Posterior vena cava (tissue), 2 donors: ENCODE measurements at places on chromosomes 3 and 15. TPM values are rescaled to one million over a fixed set of nuclear protein-coding genes. Genes with fewer than 3 reads are reported as not detected.

GRCh38 chr15:84855136-84855535 lies 29.3 kb upstream of the SLC28A1 start:
- DNase-seq, result no peak

DNA sequence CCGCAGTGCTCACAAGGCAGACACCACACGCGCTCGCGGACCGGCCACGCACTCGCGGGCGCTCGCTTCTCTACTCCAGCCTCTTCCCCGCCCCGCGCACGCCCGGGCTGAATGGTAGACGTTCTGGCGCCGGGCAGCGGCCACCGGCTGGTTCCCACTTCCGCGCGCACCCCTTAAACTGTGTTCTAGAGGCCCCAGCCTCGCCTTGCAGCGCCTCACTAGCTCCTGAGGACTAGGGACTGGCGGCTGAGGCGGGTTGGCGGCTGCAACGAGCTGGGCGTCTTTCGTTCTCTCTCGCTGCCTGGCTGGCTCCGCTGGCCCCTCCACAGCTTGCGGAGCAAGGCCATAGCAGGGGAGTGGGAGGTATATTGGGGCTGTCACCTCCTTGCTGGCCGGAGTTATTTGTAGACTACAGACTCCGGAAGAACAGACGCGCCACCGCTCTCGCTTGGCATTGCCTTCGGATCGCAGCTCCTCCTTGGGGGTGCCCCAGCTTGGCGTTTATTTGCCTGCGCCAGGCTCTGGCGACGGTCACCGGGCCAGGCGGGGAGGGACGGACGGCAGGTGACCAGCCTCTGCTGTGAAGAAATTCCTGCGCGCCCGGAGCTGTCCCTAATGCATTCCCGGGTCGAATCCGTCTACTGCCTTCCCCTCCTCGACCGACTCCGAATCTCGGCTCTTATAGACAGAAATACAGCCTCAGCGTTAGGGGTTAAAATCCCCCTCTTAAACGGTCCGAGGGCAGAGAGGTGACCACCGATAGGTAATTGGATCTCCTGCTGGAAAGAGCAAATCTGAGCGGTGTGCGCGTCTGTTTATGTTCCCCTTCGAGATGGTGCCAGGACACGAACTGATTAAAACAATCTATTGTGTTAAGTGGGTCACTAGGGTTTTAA lies 1.3 kb downstream of the GREM1 start:
- DNase-seq, result no peak

GRCh38 chr15:62841891-62842559 lies 200.5 kb upstream of the TPM1 start:
- DNase-seq, result no peak

- DNase-seq, result no peak
These were observed 49.0 kb upstream of the SIAH2 start for GRCh38 chr3:150811984-150812383.

DNA sequence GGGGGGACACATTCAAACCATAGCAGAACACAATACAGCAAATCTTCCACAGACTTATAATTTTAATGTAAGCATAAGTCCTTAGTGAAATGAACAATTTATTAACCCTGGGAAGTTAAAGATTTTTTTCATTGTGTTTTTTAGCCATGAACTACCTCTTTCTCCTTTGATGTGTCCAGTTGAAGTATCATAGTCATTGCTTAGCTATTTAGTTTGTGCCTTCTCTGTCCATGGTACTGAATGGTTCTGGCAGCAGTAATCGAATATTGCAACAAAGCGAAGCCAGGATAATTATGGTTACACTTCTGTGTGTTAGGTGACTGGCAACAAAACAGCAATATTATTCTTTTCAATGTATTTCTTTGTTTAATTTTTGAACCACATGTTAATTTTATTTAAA lies 403.0 kb upstream of the ONECUT1 start:
- no peak for DNase-seq

DNA sequence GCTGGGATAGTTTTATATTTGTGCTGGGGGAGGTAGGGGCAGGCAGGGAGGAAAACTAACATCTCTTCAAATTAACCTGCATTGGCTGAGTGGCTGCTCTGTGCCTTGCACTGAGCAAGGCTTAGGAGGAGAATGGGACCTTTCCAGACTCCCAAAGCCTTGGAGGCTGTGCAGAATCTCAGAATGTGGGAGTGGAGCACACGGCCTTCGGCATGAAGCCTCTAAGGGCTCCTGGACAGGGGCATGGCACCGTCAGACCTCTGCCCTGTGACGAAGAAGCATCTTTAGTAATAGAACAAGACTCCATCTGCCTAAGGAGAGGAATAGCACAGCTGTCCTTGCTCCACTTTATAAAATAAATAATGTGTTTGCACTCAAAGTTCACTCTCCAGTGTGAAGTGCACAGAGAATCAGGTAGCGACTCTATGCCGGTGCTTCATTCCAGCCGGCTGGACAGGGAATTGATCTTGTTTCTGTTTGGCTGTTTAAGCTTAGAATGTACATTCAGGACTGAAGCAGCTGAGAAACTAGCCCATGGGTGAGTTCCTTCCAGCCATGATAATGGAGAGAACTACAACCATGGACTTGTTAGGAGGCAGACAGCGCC lies 228.5 kb upstream of the ADAMTS9 start:
- DNase-seq, result no peak

DNA sequence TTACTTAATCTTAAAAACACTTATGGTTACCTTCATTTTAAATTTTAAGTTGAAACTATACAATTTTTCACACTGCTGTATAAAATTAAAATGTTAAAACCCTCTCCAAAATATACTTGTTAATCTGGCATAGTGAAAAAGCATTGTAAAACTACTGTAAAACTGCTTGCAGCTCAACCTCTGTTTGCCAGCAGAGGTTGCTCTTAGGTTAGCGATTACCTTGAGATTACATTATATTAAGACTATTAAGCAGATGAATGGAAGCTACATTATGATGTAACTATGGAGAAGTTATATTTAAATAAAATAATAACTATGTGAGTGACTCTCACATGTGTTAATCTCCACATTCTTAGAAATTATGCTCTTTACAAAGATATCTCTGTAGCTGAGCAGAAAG lies 143.6 kb upstream of the SLITRK3 start:
- no peak for DNase-seq

DNA sequence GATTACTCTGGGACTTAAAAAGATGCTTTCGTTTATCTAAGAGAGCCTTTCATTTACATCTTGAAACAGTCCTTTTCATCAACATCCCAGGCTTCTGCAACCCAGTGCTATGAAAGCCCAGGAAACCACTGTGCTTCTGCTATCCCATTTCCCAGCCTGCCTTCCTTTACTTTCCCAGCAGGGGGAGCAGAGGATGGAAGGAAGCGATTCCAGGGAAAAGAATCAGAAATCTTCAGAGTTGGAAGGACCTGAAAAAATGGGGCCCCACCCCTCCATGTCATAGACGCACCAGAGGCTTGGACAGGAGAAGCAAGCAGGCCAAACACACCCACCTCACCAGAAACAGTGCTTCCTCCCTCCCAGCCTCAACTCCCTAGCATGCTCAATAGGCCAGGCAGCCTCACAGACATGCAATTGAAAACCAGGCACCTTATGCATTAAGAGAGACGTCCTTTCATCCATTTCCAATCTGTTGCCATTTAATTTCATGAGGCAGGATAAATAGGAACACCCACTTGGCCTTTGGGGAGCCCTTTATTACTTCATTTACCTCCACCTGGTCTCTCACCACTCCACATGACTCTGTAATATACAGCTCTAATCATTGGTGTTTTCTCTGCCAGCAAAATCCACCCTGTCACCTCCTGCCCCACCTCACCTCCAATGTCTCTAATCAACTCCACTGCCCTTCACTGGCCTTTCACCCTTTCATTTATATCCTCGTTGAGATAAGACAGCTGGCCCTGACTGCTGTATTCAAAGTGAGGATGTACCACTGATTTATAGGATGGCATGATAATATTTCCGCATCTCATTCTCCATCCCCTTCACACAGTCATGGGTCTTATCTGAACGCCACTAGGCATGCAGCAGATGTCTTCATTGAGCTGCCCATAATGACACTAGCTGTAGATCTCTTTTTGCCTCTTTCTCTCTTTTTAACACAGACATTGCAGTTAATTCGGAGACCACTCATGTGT lies 583.9 kb downstream of the NTRK3 start:
- no peak for DNase-seq

DNA sequence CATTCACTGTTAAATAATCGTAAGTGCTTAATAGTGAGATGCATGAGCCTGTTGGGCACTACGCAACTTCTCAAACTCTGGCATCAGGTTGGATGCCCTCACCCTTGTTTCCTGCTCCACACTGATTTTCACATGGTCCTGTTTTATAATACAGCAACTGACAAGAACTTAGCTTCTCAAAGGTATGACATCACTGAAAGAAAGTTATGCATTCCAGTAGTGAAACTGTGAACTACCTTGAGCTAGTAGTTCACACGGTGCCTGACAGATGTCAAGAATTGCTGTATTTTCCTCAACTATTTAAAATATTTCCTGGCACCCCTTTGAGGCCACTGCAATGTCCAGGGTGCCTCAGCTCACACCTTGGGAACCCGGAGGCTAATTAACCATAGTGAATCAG lies 327.5 kb downstream of the RORA start:
- no peak for DNase-seq

- DNase-seq, result no peak
These were observed 19.7 kb downstream of the ZWILCH start for GRCh38 chr15:66524838-66525237.

GRCh38 chr15:69275074-69275670 lies 23.5 kb upstream of the PAQR5 start:
- DNase-seq, result no peak

DNA sequence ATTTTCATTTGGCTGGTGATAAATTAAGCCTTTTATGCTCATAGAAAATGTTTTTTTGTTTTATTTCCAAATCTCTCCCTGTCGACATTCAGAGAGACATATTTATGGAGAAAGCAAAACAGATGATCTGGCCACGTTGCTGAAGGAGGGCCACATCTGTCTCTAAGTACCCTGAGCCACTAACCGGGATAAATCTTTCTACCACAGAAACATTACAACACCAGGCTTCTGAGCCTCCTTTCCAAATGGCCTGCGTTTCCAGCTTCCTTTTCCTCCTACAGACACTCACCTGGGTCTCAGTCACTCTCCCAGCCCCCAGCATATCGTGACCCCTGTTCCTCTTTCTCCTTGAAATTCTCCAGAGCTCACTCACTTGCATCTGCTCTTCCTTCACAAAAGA lies 161.0 kb downstream of the ARRDC4 start:
- DNase-seq, result no peak

GRCh38 chr3:192918275-192918588 lies 576 bp upstream of the MB21D2 start:
- DNase-seq, result no peak

DNA sequence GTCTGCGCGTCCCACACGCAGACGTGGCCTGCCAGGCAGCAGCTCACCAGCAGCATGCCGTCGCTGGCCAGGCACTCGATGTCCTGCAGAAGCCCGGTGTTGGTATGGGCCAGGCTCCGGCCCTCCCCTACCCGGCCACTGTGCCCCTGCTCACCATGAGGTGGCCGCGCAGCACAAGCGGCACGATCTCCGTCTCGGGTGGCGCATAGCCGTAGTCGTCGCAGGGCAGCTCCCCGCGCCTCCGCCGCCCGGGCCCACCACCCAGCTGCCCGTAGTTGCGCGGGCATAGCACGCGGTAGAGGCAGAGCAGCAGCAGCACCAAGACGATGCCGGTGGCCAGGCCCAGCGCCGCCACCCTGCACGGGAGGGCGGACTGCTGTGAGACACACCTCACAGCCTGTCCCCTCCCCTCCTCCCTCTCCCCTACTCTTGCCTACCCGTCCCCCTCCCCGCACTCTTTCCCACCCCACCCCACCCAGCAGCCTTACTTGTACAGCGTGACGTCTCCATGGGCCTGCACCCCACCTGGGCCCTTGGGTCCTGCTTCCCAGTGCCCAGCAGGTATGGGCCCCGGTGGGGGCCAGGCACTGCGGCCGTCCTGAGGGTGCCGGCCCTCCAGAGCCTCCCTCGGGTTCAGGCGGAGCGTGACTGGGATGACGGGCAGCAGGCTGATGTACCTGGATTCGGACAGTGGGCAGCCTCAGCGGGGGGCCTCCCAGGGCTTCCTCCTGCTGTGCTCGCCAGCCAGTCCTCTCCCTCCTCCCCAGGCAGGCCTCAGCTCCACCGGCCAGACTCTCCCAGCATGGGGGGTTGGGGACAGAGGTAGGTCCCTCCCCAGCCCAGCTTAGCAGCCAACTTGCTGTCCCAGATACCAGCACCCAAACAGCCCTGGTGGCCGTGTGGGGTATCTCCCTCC lies 37.6 kb downstream of the PTPN23 start:
- DNase-seq, result peak; percentile 77

DNA sequence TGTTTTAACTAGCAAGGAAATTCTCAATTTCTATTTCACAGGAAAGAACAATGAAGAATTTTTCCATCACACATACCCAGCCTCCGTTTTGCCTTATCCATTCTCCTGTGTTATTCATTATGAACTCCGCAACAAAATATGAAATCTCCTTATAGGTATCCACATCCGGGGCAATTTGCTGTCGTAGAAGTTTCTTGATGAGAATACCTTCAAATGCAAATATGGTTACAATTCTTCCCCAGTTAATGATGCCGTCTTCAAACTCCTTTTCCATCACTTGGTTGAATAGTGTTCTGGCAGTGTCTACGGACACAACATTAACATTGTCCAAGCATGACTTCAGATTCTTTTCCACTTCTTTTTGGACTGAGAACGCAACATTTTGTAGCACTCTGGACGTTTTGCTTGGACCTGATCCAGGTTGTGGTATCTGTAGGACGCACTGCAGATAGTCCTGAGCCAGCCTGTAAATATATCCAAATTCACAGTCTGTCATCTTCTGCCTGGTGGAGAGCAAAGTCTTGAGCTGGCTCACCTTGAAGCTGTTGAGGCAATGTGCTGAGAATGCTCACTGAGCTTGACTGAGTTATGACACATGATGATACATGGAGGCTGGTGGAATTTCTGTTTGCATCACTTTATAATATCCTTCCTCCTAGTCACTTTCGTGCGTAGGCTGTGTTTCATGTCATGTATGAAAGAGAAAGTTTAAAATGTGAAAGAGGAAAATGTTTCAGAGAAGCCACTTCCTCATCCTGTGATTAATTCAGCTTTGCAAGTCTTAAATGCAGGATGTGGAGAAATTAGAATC lies at the start of gene BCL2A1:
TSS of gene BCL2A1 (minus strand) at position 573 of the 811 bp plus-strand sequence. CDS start at position 496, 77 bp downstream.
- no peak for DNase-seq

GRCh38 chr3:145716519-145716918 lies 444.5 kb downstream of the PLOD2 start:
- no peak for DNase-seq

DNA sequence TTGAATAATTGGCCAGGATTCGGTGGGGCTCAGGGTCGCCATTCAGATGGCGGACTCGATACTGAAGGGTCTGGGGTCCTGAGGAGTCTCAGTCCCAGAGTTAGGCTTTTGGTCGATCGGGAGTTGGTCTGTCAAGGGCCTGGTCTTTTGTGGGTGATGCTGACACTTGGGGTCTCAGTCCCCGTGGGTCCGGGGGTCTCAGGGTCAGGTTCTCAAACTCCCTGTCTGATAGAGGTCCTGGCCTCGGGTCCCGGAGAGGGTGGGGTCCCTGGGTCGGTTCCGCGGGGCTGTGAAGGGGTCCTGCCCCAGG lies 467 bp downstream of the NCKIPSD start:
- no peak for DNase-seq

GRCh38 chr3:162699291-162699690 lies 1202.7 kb downstream of the OTOL1 start:
- DNase-seq, result no peak

Gene ACSBG1
- total RNA-seq, result not detected

Gene MEIS2
- 55.2 TPM for total RNA-seq

Gene PTH1R
- 5.8 TPM for total RNA-seq

Gene PPP1R14D
- not detected for total RNA-seq

Gene ISLR2
- 0.65 TPM for total RNA-seq

Gene NEO1
- total RNA-seq, result 28.7 TPM

Gene STRIT1
- not detected for total RNA-seq

Gene KBTBD8
- 1.9 TPM for total RNA-seq

Gene ZNF662
- total RNA-seq, result 11.8 TPM

Gene TOP2B
- 84.7 TPM for total RNA-seq

Gene TMC3
- total RNA-seq, result not detected

Gene PTPRG
- 80.4 TPM for total RNA-seq

Gene BCL2A1
- 3.6 TPM for total RNA-seq
